ENCODE measurements at places on chromosomes 1 and 21.

GRCh38 chr1:100810360-100810759, 84.3 kb downstream of the EXTL2 start:
- no peak for DNase-seq

DNA sequence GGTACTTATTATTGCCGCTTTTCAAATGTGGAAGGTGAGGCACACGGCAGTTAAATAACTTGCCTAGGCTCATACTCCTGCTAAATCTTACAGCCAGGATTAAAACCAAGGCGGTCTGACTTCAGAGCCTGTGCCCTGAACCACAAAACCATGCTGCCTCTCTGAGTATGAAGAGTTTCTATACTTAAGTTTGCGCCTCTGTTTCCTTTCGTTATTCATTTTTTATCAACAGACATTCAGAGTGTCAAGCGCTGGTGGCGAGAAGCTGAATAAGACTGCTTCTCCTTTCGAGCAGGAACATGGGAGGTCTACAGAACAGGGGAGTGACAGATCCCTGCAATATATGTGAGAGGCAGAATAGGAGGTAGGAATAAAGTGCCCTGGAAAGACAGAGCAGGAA, 96.0 kb upstream of the DUSP10 start:
- DNase-seq = no peak

DNA sequence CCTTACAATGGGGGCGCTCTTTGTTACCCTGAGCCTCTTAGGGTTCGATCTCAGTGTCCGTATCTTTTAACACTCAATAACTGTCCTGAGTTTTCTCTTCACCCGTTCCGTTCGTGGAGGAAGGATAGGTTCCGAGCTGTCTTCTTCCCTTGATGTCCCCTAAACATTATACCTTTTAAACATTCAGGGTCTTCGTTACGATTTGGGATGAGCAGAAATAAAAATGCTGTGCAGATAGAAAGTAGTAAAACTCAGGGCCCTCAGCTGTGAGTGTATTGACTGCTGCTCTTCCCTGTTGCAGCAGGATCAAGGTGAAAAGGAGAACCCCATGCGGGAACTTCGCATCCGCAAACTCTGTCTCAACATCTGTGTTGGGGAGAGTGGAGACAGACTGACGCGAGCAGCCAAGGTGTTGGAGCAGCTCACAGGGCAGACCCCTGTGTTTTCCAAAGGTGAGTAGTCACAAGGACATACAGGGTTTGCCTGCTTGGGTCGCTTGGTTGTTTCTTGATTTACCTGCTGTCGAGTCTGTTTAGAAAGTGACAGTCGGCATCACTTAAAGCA, 784 bp downstream of the RPL11 start:
- DNase-seq = no peak

- DNase-seq = no peak
Observed at GRCh38 chr1:97999320-97999719, 78.5 kb upstream of the DPYD start.

DNA sequence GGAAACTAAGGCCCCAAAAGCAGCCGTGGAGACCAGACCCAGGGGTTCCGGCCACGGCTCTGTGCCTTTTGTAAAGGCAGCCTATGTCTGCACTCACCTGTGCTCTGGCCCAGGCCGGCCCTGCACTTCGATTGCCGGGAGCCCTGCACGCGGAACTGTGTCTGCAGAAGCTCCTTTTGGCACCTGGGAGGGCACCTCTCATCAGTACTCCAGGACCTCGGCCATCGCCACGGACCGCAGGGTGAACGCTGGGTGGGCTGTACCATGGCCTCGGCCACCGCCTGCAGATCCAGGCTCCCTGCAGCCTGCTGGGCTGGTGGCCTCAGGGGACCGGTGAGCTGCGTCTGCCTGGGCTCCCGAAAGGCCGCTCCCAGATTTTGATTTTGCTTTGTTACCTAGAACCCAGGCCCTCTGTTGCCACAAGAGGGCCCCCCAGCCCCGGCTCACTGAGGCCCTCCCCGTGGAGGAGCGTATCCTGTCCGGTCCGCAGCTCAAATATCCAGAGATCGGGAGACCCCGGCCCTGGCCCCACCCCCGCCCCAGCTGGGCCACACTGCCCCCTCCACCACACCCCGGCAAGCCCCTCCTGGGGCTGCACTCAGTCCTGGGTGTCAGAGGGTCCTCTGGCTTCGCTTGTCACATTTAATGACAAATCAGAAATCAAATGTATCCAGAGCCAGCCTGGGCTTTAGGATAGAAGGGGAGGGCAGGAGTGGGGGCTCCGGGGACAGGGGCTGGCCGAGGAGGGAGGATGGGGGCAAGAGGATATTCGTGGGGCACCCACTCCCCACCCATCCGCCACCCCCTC, 60.2 kb upstream of the PDE9A start:
- DNase-seq = no peak

DNA sequence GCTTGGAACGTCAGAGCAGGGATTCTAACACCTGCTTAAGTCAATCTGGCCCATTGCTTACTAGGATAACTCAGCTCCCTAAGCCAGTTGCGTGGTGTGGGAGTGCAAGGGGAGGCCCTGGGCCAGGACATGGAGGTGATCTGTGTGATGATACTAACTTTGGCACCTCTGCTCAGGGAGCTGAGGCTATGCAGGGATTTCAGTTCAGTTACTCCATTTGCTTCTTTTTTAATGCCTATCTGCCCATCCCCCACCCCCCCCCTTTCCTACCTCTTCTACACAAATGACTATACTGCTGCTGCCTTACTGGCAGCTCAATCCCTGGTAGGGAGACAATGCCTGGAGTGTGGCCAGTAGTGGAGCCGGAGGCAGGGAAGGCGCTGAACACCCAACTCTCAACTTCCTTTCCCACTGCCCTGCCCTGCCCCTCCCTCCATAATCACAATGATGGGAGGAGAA, 19.5 kb downstream of the INKA2 start:
- DNase-seq = no peak

DNA sequence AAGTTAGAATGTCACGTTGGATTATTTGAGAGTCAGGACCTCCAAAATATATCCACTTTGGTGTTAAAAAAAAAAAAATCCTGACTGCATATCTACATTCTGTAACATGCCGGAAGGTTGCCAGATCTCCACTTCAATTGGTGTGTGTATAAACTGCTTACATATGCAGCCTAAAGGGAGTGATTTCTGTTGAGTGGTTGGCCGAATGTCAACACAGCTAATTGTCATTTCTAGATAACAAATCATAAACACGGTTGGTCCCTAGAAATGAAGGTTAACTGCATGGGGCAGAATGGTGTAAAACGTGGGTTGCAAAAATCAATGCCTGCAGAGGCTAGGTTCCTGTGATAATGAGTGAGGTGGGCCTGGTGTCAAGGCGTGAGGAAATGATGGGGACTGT, 15.0 kb upstream of the ROR1 start:
- no peak for DNase-seq

DNA sequence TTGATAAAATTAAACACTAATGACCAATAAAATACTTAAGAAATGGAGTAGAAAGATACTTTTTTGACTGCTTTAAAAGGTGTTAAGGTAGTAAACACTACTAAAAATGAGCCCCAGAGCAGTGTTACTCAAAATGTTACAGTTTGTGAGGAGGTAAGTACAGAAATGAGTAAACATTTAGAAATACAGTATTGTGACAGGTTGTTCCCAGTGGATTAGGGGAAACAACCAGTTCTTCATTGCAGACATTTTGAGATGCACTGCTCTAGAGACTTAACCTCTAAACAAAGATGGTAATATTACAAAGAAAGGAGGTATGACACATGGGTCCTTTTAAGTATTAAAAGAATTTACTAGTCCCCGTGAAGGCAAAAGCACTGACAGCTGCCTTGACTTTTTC, 12.7 kb downstream of the DHX9 start:
- DNase-seq = no peak

GRCh38 chr1:245715970-245716369, 561.2 kb downstream of the KIF26B start:
- no peak for DNase-seq

DNA sequence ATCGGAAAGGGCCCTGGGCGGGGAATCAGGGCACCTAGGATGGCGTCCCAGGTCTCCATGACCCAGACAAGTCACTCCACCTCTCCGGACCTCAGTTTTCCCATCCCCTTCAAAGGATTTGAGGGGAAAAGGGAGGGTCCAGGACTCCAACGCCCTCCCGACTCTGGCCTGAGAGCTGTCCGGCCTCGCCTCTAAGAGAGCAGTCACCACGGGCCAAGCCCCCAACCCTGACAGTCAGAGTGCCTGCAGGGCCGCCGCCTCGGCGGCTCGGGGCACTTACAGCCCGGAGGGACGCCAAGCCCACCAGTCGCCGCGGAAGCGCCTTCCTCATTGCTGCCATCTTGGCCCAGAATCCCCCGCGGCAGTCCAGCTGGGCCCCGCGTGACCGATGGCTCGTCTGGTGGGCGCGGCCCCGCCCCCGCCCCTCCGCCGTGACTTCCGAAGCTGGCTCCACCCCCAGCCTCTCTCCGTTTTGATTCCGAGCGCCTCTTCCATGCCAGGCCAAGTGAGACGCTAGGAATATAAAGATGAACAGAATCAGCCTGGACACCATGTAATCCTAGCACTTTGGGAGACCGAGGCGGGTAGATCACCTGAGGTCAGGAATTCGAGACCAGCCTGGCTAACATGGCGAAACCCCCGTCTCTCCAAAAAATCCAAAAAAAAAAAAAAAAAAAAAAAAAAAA, at the start of gene HMGCL:
TSS of gene HMGCL (minus strand) at position 354 of the 686 bp plus-strand sequence. CDS start at position 340, 14 bp downstream.
- DNase-seq = peak; percentile 92

DNA sequence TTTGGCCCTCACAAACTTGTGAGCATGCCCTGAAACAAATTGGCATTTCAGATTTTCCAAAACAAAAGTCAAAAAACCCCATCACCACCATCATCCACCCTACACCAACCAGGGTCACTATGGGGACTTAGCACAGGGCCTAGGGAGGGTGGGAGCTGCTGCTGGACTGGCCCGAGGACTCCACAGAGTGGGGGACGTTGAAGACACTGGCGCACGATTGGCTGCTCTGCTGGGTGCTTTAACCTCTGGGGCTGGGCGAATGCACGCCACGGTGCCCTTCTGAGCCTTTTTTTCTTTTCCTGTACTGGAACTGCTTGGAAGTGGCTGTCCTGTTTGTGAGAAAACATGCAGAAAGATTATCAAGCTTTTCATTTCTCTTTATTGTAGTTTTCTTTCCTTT, 92.8 kb downstream of the CD247 start:
- no peak for DNase-seq

DNA sequence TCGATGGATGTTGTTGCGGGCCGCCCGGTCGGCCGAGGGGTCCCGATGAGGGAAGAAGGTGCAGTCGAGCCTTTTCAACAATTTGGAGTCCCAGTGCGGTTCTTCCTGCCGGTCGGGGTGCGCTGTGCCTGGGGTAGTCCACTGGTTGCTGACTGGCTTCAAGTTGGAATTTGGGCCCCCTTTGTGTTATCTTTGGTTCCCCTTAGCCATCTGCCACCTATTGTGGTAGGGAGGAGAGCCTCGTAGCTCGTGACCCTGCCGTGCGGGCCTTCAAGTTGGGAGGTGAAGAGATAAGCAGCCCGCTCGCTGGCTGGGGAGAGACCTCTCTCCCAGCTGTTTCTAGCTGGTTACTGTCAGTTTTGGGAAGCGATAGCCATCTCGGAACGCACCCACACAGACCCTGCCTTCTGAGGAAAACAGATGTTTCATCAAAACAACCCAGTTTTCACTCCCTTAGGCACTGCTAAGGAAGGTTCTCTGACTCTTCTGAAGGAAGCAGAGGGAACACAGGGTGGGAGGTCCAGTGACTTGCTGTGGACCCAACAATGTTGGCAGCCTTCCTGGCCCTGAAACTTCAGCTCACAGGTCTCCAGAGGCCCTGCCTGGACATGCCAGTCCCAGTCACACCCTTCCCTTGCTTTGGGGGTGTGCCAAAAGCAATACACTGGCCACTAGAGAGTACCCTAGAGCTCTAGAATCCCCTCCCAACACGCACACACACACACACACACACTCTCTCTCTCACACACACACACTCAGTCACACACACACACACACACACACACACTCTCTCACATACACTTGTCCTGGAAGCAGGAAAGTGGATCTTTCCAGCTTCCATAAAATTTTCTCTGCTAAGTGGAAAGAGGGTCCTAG, 1.0 kb downstream of the BTG2 start:
- DNase-seq = no peak

DNA sequence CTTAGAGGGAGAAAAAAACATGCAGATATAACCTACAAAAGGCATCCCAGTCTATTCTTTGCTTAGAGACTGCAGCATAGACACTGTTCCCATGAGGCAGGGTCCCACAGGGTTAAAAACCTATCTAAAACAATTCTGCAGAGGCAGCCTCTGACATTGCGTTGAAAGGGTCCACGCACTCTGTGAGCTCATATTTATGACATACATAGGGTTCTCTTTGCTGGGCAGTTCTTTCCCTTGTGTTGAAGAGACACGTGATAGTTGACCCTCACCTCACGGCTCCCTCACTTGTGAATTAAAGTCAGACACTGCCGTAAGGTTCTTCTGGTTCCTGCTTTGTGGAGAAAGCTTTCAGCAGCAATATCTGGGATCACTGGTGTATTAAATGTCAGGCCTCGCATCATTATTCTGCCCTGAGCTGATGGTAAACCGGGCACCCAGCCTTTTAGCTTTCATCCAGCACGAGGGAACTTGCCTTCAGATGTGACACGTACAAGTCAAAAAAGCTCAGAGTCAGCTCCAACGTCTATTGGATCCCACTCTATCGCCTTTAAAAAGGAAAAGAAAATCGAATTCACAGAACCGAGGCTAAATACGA, 52.8 kb upstream of the HNRNPU start:
- DNase-seq = no peak

GRCh38 chr1:6801966-6802365, 16.7 kb downstream of the CAMTA1 start:
- DNase-seq = no peak

GRCh38 chr1:59137968-59138367, 158.9 kb upstream of the FGGY start:
- DNase-seq = no peak

- DNase-seq = no peak
Observed at GRCh38 chr1:195714248-195714647, 894.0 kb downstream of the KCNT2 start.

- DNase-seq = no peak
Observed at GRCh38 chr1:6386371-6386949, 7.1 kb downstream of the ACOT7 start.

DNA sequence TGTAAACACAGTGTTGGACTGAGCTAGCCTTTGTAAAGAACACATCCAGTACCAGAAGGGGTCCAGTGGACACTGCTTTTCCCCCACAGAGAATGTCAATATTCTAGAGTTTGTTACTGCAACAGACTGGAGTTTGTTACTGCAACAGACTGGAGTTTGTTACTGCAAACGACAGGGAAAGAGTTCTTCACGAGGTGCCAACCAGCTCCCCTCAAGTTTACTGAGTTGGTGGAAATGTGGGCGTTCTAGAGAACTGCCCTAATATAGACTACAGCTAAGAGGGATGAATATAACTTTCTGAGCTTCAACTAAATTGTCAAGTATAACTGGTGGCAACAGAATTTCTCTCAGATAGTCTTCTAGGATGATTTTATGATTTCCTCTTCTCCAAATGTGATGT, 73.8 kb upstream of the NEK2 start:
- no peak for DNase-seq

DNA sequence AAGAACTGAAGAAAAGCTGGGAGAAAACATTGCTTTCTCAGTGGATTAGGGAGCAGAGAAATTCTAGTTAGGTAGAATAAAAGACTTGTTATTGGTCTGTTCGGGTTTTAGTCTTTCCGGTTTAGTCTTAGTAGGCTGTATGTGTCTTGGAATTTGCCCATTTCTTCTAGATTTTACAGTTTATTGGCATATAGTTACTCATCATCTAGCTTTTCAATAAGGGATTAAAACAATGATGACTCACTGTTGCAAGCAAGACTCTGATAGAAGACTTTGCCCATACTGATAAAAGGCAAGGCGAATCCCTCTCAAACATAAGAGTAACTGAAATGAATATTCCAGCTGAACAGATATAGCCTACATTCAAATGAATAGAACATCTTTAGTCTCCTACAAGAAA, 62.3 kb downstream of the GPR137B start:
- no peak for DNase-seq

All from vagina (tissue), 2 donors.